ENCODE measurements at places on chromosomes 3 and 15.

- no peak for DNase-seq
These were observed 17.5 kb downstream of the LSG1 start for GRCh38 chr3:194654443-194654842.

DNA sequence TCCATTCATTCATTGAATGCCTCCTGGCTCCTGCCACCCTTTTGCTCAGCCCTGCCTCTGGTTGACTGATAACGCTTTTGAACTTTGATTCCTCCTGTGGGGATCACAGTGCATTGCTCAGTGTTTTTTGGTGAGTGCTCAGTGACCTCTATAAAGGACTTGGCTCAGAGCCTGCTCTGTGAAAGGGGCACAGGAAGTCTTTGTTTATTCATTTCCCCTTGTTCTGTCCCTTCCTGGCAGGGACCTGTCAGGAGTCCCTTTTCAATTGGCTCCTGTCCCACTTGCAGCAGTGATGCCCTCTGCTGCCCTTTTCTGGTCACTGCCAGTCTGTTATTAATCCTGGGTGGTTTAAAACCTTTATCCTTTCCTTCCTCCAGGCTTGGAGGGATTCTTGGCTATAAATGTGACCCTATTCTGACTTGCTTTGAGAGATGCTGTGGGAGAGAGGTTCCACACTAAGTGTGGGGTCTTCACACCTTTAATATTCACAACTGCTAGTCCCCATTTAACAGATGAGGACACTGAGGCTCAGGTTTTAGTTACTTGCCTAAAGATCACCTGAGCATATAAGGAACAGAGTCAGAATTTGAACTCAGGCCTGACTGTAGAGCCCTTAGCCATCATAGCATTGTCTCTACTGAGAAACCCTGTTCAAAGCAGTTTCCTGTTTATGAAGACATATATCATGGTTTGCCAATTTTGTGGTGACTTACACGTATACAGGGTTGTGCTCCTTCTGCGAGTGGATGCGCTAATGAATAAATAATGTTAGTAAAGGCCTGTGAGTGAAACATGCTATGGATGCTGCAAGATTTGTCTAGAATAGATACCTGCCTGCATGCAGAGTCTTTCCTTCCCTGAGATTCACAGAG, 23.2 kb upstream of the TATDN2 start:
- DNase-seq = peak; percentile 52

GRCh38 chr3:183519891-183520290, 35.6 kb downstream of the KLHL6 start:
- no peak for DNase-seq

DNA sequence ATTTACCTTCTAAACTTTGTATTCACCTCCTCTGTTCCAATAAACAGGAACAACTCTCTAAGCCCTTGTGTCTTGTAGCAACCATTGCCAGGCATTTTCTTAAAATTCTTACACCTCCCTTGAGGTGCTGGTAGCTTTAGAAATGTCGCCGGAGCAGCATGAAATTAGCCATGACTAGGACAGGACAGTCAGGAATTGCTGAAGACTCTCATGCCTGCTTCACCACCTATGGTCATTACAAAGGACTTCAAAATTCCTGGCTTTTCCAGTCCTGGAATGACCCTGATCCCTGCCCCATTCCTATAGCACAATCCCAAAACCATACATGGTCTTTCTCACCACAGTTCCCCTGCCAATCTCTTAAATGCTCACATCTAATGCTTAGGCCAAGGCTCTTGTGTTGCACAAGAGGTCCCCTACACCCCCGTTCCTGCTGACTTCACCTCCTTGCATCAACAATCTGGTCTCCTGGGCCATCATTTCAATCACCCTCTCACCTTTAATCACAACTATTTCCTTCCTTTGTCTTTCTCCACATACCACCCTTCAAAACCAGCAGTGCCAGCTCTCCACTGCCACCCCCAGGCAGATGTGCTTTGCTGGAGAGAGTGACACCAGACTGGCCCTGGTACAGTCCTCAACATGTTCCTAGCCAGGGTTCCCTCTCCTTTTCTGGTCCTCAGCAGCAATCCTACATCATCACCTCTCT, 113.2 kb upstream of the TJP1 start:
- no peak for DNase-seq

DNA sequence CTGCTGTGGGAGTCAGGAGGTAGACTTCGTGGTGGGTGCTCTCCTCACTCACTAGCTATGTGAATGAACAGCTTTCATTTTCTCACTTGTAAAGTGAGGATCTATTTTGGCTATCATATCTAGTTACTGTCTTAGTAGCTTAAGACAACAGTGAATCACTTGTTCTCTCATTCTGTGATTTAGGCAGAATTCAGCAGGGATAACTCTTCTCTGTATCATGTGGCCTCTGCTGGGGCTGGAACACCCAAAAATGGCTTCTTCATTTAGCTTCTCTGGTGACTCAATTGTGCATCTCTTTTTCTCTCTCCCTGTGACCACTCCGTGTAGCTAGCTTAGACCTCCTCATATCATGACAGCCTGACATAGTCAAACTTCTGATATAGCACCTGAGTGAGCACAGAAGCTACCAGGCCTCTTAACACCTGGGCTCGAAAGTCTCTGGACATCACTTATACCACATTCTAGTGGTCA, 68.4 kb downstream of the BFSP2 start:
- DNase-seq = no peak

DNA sequence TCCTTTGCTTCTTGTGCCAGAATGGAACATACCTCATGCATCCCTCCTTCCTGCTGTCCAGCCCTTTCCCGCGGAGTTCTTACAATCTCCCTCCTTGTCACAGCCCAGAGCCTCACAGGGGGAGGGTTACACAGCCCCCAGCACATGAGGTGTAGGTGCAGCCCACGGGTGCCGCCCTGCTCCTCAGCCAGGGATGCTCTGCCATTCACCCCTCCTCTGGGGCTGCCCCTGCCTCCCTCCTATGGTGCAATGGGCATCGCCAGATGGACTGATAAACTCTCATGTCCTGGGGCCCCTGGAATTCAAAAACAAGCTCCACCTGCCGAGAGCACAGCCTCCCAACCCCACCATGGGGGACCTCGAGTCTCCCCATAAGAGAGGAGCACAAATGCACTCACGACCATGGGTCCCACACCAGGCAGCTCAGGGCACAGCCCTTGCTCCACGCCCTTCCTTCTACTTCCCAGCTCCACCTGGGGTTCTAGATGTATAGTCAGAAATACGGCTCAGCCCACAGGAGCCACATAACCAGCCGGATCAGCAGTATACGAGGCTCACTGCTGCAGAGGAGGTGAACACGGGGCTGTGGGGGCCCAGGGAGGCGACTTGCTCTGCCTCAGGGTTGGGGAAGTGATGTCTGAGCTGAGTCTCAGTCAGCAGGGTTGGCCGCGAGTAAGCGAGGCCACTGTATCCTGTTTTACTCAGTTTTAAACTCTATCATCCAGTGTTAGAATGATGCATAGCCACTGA, 269.7 kb upstream of the LYSMD4 start:
- DNase-seq = no peak

DNA sequence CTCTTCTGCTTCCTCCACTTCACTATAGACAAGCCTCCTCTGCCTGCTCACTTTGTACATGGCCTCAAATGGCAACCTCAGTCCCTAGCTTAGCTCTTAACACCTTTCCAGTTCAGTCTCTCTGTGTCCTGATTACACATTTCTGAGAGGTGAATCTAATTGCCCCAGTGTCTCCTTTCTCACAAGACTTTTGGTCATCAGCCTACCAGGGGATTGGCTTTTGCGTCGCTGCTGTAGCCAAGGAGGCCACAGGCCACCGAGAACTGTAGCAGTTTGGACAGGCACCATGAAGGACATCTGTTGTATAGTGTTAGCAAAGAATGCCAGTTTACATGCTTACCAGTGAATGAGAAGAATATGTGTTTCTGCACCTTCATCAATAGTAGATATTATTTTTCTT, 8.5 kb downstream of the IREB2 start:
- DNase-seq = no peak

GRCh38 chr3:177190756-177191681, 6.3 kb downstream of the TBL1XR1 start:
- no peak for DNase-seq

DNA sequence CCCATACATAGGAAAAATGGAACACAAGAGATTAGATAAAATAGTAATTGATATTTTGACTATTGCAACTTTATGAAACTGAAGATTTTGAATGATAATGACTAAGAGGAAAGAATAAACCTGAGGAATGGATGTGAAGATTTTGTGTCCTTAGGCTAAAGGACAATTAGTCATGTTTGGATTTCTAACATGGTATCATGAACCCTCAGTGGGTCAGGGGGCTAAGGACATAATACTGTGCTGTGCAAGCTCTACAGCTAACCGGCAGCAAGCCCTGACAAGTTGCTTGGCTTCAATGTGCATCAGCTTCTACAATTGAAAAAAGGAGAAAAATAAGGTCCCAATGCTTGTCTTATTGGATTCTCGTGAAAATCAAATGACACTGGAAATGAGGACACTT, 491.0 kb downstream of the MECOM start:
- DNase-seq = no peak

DNA sequence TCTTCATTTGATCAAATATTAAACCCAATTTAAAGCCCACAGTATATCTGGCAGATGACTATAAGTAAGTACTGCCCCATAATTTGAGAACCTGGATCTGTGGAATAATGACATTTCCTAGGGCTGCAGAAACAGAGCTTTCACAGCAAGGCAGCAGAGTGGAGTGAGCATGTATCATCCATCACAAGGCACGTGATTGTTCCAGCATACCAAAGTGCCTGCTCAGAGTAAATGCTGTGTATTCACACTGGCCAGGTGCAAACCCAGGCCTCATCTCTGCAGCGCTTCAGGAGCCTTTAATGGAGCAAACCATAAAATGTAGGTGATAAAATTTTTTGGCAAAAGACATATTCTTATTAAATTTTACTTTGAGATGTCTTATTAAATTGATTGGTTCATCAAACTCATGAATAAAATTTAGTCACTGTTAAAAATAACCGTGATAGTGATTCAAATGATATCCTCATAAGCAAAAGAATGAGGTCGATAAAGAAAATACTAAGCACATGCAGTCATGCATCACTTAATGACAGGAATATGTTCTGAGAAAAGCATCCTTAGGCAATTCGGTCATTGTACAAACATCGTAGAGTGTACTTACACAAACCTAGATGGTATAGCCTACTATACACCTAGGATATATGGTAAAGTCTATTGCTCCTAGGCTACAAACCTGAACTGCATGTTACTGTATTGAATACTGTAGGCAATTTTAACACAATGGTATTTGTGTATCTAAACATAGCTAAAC, 99.3 kb upstream of the SLC24A5 start:
- DNase-seq = no peak

GRCh38 chr3:170632780-170633179, 46.9 kb upstream of the SLC7A14 start:
- DNase-seq = peak; percentile 13

- DNase-seq = no peak
These were observed 9.1 kb upstream of the NCKIPSD start for GRCh38 chr3:48694610-48695392.

GRCh38 chr15:47991357-47991756, 129.4 kb upstream of the SLC24A5 start:
- DNase-seq = no peak

DNA sequence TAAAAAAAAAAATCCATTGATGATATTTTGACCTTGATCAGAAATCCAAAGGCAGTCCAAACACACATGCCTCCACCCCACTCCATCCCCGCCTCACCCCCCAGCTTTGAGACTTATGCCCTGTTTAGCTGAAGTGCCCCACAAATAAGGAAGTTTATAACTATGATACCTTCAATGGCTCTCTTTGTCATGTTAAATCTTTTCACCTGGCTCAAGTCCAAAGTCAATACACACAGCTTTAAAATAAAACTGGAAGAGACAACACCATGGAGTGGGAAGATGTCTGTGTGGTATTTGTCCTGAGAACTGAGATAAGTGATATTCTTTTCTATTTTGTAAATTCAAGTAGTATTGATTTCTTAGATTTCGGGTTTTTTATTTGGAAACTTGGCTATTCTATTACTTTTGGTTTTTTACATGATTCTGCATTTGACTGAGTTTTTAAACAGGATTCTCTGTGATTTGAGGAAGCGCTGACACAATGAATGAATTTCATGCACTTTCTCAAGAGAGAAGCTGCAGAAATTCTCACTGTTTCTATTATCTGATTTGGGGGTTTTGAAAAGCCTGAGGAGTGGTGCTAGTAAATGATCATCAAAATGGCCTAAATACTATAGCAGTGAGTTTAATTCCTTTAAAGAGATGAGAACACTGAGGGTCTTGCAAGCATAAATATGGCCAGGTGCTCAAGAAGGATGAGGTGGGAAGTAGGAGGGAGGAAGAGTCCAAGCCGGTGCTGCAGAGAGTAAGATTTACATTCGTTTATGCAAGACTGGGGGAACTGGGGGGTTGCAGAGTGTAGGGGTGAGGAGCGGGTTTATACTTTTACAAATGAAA, 5.2 kb downstream of the FOXB1 start:
- DNase-seq = no peak

GRCh38 chr3:36302158-36302509, 78.2 kb upstream of the STAC start:
- no peak for DNase-seq

GRCh38 chr3:64134882-64135281, 90.4 kb downstream of the PRICKLE2 start:
- no peak for DNase-seq

DNA sequence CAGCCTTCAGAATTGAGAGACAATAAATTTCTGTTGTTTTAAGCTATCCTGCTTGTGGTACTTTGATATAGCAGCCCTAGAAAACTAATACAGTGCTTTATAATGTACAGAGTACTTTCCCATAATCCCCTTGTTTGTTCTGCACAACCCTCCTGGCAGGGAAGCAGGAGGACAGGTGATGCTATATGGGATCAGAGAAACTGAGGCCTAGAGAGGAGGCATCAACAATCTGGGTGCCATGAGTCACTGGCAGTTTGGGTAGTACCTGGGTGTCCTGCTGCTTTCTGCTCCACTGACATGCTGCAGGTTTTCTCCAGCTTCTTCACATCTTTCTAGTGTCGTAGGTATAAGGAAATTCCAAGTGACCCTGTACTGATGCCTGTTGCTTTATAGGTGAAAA, 55.0 kb downstream of the CTDSPL start:
- no peak for DNase-seq

GRCh38 chr15:40892447-40893012, 1.7 kb upstream of the VPS18 start:
- no peak for DNase-seq

GRCh38 chr15:88089024-88089620, 167.4 kb downstream of the NTRK3 start:
- no peak for DNase-seq

DNA sequence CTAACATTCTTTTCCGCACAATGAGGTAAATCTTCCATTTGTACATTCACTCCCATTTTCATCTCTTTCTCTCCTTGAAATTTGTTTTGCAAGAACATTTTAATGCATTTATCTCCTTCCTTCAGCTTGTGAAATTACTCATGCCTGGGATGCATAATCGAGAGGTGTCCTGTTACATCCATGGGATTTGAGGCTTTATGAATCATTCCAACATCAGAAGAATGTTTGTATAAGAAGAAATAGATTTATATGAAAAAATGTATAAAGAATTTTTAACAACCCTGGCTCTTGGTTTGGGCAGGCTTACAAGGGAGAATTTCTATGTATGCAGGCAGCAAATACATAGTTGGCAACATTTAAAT, 93.2 kb upstream of the MBNL1 start:
- no peak for DNase-seq

GRCh38 chr3:179957264-179957845, 79.4 kb downstream of the PEX5L start:
- no peak for DNase-seq

Measured in GM12892 (cell line).